Activated CD4-positive, alpha-beta T cell treated with anti-CD3 and anti-CD28 coated beads, Interleukin-2, amount 50 U/mL, for 4 hours (primary cell): ENCODE measurements at places on chromosomes 11 and 22.

- DNase-seq, result no peak
These were observed 48.9 kb downstream of the CD82 start for GRCh38 chr11:44614281-44614775.

DNA sequence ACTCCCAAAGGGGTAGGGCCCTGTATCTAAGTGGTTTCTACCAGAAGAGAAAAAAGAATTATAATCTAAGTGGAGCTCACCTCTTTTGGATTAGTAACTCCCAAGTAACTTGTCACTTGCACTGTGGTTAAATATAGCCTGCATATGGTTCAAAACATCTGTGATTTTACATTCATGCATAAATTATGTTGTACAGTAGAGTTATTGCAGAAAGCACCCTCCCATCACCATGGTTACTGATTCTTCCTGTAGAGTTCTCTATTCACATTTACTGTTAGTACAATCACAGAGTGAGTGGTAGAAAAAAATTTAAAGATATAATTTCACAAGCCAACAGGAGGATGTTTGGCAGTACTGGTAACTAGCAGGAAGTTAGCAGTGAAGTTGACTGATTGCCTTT, 80.4 kb downstream of the LRRC4C start:
- DNase-seq, result no peak

DNA sequence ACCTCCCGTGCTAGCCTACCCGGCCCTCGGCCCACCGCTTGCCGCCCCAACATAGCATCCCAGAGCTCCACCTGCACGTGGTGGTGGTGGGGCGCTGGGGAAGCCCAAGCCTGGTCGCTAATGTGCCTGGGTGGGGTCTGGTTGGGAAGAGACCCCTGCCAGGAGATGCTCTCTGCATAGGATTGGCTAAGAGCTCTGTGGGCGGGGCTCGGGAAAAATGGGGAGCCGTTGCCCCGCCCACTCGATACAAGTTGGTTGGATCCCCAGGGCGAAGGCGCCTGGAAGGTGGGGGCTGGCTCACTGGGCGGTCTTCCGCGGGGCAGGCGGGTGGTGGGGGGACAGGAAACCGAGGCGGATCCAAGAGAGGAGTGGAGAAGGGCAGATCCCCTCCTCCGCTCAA, 7.6 kb downstream of the LRRC10B start:
- no peak for DNase-seq

- no peak for DNase-seq
These were observed 72.6 kb downstream of the NAV2 start for GRCh38 chr11:19785265-19785664.

- DNase-seq, result no peak
These were observed 33.8 kb downstream of the ADAMTS8 start for GRCh38 chr11:130394615-130395014.

DNA sequence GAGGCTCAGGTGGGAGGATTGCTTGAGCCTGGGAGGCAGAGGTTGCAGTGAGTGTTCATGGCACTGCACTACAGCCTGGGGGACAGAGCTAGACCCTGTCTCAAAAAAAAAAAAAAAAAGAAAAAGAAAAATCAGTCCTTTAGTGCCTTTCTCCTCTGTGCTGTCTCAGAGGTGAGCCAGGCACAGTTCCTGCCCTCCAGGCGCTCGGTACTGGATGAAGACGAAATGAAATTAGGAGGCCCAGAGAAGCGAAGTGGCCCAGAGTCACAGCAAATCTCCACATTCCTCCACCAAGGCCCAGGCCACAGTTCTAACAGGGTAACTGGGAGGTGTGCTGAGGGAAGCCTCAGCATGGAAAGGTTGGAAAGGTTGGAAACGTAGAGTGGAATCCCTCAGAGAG, 4.9 kb downstream of the PLEKHB1 start:
- DNase-seq, result no peak

GRCh38 chr11:3859373-3859881, 4.0 kb downstream of the STIM1 start:
- DNase-seq, result no peak

GRCh38 chr11:12482839-12483238, 105.5 kb downstream of the PARVA start:
- DNase-seq, result no peak

GRCh38 chr11:57453543-57454177, 6.7 kb upstream of the RTN4RL2 start:
- DNase-seq, result no peak

DNA sequence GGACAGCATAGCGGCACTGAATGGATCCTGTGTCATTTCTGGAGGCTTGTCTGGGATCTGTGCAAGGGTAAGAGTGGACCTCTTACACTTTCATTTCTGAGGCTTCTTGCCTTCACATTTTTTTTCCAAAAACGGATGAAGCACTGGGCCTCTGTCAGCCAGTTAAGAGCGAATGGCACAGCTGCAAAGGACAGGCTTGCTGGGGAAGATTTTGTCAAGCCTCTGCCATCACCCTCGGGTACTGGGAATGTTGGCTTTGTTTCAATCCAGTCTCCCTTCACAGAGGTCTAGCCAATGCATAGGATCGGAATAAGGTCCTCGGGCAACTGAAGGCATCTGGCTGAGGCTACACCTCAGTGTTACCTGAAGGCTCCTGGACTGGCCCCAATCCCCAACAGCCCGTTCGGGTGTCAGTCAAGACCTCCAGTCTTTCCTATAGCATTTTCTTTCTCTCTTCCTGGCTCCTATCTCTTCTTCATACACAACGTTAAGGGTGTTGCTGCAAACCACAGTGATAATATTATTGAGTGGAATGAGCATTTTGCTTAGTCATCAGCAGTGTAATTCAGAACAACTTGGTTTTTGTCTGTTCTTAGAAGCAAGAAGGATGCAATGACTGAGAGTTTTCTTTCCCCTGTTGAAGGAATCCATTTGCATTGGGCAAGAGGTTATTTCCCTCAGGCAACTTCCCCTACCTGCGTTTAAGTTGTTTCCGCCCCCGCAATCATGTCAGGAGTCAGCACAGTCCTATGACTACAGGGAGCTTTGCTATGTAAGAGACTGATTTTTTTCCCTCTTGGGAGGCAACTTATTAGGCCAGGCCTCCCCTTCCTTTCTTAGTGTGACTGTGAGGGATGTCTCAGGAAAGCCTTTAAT, 22.8 kb downstream of the NPAT start:
- DNase-seq, result peak; percentile 66
